ENCODE measurements at places on chromosomes 12 and 14.

- no peak for ATAC-seq
Measured at GRCh38 chr14:79443602-79444001, 767.7 kb downstream of the DIO2 start.

DNA sequence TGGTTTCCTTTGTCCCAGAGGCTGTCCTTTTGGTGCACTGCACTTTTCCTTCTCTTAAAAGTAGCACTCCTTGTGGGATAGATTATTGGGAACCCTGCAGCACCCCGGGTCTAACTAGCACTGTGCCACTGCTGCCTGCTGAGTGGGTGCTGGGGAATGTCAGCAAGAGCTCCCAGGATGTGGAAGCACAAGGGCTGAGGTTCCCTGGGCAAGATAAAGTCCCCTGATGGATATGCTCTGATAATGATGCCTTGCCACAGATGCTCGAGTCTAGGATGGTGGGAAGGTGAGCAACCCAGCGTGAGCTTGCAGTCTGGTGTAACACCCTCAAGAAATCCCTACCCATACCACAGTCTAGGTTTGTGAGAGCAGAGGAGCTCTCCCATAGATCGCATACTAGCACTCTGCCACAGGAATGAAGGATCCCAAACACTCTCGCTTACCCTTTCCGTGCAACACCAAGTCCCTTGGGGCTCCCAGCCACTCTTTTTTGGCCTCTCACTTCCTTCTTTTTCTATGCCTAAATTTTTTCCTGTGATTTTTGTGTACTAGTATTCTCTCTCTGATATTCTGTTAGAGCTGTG is 32.6 kb downstream of the USP15 start:
- no peak for ATAC-seq

GRCh38 chr14:32233260-32233659 is 30.2 kb upstream of the RNU6-8 start:
- ATAC-seq = no peak

GRCh38 chr14:79670811-79671210 is 540.5 kb downstream of the DIO2 start:
- no peak for ATAC-seq

DNA sequence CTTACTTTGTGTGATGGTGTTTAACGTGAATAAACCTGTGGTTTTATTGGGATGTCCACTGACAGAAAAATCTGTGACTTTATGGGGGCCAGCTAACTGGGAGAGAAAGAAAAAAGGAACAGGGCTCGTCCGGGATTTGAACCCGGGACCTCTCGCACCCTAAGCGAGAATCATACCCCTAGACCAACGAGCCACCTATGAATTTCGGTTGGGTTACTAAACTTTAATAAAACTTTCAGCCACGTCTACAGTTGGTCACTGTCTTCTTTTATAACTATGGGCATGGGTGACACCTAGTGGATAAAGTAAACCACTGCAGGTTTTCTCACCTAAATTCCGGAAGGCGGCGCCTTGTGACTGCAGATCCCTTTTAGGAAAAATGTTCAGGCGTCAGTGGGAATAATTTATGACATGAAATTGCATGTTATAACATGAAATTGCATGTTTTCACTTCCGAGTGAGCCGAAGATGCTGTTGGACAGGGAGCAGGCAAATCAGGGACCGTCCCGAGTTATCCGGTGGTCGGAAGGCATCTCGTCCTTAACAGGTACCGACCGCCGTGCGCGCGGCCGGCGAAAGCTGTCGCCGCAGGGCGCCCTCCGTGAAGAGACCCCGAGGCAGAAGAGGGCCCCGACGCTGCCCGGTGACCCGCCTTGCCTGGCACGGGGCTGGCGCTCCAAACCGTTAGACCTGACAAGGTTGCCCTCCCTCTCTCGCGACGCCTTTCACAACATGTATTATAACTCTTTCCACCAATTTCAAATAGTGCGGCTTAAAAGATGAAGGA is 18.2 kb upstream of the RNASE12 start:
- peak; percentile 16 for ATAC-seq

GRCh38 chr12:127169321-127170181 is 1097.4 kb upstream of the TMEM132C start:
- no peak for ATAC-seq

- ATAC-seq = no peak
Measured at GRCh38 chr14:65074449-65075150, 27.7 kb downstream of the MAX start.

DNA sequence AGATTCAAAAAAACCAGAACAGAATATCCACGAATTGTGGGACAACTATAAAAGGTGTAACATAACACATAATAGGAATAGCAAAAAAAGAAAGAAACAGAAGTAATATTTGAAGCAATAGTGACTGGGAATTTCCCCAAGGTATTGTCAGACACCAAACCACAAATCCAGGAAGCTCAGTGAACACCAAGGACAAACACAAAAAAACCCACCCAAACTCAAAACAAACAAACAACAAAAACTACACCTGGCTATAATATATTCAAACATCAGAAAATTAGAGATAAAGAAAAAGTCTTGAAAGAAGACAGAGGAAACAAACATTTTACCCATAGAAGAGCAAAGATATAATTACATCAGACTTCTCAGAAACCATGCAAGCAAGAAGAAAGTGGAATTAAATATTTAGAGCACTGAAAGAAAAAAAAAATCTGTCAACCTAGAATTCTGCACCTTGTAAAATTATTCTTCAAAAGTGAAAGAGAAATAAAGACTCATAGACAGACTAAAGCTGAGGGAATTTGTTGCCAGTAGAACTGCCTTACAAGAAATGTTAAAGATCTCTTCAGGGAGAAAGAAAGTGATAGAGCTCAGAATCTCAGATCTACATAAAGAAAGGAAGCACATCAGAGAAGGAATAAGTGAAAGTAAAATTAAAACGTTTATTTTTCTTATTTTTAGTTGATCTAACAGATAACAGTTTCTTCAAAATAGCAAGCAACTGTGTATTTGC is 12.1 kb upstream of the HMGA2 start:
- no peak for ATAC-seq
